ENCODE measurements at places on chromosomes 11 and 22.

GRCh38 chr22:28029201-28029948 lies 110.3 kb upstream of the PITPNB start:
- no peak for DNase-seq

- DNase-seq, result no peak
Measured at GRCh38 chr22:17138513-17138912, 17.4 kb upstream of the TMEM121B start.

GRCh38 chr11:2581151-2581930 lies 118.5 kb downstream of the KCNQ1OT1 start:
- DNase-seq, result no peak

GRCh38 chr11:73991471-73992006 lies 8.9 kb upstream of the UCP2 start:
- no peak for DNase-seq

GRCh38 chr11:110835106-110835505 lies 122.9 kb upstream of the ARHGAP20 start:
- DNase-seq, result no peak

- DNase-seq, result no peak
Measured at GRCh38 chr11:114076921-114077331, 17.4 kb downstream of the ZBTB16 start.

- DNase-seq, result no peak
Measured at GRCh38 chr11:121311373-121311772, 18.8 kb downstream of the SC5D start.

- no peak for DNase-seq
Measured at GRCh38 chr11:83438438-83438837, 152.3 kb upstream of the CCDC90B start.

- no peak for DNase-seq
Measured at GRCh38 chr11:130202818-130203689, 43.5 kb downstream of the ST14 start.

DNA sequence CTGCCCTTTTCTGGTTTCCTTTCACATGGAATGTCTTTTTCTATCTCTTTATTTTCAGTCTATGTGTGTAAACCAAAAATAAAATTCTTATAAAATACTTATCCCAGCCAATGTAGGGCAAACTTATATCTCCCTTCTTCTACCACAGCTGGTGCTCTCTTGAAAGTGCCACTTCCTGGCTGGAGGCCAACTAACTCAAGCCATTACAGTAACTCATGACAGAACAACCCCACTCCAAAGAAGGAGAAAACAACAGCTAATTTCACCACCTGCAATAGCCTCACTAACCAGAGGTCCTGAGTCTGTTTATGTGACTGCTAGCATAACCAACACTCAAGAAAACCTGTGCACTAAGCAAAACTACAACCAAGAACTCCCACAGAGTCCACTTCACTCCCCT lies 74.9 kb upstream of the DBX1 start:
- DNase-seq, result no peak

GRCh38 chr22:37457093-37457893 lies 28.9 kb downstream of the MFNG start:
- DNase-seq, result peak; percentile 84

DNA sequence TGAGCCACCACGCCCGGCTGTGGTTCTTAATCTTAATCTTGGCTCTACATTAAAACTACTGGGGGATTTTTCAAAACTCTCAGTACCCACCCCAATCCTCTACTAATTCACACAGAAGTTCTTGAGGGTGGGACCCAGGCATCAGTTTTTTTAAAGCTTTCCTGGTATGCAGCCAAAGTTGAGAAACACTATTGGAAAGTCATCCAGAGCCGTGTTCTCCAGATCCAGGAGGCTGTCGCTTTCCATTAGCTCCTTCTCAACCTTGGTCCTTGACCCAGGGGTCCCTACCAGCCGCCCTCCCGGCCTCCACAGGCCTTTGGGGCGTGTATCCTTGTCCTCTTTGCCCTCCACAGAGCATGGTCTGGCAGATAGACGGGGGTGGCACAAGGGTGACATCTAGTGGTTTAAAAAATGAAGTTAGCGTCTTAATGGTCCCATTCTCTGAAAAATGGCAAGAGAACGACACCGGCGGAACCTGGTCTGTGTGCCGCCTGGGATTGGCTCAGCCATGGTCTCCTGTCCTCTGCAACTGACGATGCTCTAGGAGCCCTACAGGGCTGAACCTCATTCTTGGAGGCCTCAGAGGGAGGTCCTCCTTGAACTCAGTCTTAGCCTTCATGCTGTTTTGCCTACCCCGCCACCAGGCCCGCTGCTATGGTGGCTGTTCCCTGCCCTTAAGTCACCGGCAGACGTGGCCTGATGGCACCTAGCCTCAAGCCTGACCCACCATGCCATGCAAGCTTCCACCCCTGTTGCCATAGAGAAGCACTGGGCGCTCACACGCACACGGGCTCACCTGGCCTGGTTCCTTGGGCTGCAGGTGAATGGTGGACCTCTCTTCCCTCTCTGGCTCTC lies 152.0 kb upstream of the SYN3 start:
- no peak for DNase-seq

DNA sequence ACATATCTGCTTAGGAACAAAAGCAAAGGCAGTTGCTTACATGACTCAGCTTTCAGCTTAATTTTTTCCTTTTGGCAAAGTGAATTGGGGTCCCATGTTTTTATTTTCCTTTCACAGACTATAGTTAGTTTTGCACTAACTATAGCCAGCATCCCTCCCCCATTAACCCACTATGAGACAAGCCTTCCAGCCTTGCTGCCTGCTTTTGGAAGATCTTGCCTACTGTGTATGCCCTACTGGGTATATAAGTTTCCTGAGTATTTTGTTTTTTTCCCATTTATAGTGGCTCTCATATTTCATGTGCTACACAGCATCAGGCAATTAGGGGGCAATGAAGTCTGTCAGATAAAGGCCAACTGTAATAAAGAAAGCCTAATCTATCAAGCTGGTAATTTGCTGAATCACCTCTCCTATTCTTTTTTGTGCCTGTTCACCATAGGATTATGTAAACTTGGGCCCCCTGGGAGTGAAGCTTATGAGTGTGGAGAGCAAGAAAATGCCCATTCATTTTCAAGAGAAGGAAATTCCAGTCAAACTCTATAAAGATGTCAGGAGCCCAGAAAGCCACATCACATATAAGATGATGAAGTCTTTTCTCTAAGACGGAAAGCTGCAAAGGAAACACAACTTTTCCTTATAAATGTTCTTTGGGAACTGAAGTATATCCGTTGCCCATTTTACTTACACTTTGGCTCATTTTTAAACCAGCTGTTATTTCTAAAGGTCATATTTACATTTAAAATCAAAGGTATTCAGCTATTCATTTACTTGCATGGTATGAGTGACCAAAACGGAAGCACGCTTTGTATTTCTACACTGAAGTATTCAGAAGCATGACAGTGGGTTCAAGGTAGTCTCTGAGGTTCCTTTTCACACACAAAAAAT lies 64.0 kb downstream of the CCDC83 start:
- DNase-seq, result no peak

- DNase-seq, result no peak
Measured at GRCh38 chr11:9029422-9029821, 25.6 kb upstream of the NRIP3 start.

DNA sequence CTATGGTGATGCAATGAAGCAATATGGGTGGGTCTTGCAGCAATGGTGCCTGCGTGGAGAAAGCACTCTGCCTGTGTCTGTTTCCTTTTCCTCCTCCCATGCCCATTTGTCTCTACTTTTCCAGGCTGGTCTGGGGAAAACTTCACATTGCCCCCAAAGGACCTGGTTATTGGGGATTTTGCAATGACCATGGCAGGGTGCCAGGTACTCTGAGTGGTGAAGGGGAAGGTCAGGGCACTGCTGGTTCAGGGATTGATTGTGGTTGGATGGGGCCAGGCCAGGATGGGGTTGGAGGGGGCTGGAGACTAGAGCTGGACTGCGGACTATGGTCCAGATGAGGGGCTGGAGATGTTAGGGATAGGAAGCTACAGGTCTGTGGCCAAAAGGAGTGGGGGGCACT lies 92.1 kb downstream of the INSC start:
- no peak for DNase-seq

DNA sequence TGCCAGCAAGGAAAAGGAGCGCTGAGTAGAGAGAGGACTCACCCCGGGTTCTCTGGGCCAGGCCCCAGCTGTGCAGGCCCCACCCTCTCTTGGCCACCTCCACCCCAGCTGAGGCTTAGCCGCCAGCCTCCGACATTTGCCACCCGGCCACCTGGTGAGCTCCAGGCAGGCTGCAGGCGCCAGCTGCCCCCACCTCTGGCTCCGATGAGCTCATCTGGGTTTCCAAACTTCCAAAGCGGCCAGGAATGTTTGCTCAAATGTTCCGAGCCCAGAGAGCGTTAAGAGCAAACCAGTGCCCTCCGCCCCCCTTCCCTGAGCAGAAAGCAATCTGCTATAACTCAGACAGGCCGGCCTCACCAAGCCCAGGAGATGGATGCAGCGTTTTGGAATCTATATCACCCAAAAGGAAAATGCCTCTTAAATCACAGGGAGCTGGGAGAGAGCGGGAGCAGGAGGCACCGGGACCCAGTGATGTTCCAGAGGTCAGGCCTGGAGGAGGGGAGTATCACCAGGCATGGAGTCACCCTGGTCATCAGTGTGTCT lies 9.1 kb upstream of the MN1 start:
- no peak for DNase-seq

DNA sequence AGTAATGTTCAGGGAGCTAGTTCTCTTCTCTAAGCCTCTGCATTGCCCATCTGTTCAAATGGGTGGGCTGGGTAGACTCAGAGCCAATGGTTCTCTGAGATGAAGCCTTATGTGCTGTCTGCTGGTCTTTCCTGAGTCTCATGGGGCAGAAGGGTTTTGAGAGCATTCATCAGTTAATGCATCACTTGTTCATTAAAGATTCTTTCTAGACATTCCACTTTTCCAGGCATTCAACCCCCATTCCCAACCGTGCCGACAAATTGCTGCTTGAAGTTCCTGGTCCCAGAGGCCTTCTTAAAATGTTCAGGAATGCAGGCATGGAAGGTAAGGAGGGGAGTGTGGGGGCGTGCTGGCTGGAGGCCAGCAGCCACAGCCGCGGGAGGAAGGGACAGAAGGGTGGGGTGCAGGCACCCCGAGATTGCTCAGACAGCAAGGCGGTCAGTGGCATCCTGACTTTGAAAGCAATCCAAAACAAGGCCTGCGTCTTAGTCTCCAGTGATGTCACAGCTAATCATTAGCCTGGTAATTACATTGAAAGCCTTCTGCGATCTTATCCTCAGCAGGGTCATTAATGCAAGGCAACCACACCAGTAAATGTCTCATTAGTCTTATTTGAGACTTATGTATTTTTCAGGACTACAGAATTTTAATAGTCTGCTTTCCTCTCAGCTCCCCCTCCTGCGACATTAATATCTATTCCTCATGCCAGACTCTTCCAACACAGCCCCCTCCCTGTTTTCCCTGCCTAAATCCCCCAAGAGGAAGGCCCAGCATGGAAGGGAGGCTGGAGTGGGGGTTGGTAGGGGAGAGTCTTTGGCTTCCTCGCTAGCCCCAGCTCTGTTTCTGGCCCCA lies 328.8 kb downstream of the MIAT start:
- no peak for DNase-seq

DNA sequence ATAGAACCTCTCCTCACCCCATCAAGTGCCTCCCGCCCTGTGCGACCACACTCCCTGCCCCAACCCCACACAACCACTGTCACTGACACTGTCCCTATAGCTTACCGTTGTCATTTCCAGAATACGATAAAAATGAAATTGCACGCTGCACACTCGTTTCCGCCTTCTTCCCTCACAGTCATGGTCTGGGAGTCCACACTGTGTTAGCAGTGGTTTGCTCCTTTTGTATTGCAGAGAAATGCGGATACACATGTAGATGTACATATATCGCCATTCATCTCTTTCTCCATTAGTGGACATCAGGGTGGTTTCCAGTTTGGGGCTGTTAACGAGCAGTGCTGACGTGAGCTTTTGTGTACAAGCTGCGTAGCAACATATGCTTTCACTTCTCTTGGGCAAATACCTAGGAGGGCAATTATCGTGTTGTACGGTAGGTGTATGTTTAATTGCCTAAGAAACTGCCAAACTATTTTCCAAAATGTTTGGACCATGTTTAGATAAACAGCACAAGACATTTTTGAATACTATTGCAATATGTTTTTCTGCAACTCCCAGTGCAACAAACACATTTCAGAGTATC lies 59.2 kb upstream of the CD5 start:
- no peak for DNase-seq

GRCh38 chr22:23969071-23969470 lies 2.4 kb downstream of the DDTL start:
- DNase-seq, result no peak

DNA sequence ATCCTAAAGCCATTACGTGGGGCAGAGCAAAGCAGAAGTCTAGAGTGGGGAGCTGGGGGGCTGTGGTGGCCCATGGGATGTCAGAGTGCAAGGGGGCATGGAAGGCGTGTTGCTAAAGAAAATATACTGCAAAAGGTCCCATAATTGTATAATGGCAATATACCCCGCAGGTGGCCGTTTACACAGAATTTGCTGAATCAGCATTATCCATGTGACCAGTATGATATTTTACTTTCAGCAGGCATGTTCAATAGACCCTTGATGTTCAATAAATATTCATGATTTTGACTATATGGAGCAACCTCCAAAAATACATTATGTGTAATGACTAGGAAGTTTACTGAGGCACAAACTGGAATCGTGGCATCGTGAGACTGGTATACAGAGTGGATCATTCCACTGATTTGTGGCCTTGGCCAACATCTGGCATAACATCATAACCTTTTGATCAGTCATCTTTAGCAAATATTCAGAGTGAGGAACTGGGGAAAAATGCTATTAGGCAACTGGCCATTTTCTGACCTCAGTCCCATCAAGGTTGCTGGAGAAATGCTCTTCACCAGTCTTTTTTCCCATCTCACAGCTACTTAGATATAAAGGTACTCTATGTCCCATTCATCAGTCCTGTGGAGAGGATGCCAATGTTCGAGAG lies 29.3 kb upstream of the PPP2R1B start:
- DNase-seq, result no peak

DNA sequence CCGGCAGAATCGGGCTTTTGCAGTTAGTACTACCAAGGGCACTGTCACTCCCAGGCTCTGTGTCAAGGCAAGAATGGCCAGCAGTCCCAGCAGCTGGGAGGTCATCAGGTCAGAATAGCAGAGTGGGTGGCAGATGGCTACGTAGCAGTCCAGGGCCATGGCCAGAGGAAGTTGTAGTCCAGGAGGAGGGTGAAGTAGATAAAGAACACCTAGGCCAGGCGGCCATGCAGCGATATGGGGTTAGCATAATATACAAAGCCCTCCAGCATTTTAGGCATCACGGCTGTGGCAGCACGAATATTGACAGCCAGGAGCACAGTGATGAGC lies 52.1 kb downstream of the RRM1 start:
- no peak for DNase-seq

GRCh38 chr22:37051391-37052385 lies at the start of gene KCTD17:
KCTD17 (plus strand) TSS chr22:37051742; CDS start chr22:37051761, 19 bp downstream.
- DNase-seq, result peak; percentile 79

GRCh38 chr11:535210-535518 lies 212 bp downstream of the HRAS start:
- DNase-seq, result peak; percentile 23

- no peak for DNase-seq
Measured at GRCh38 chr11:113446112-113446511, 29.1 kb downstream of the DRD2 start.

All from stimulated activated CD4-positive, alpha-beta T cell treated with anti-CD3 and anti-CD28 coated beads, Interleukin-12 subunit alpha, Interleukin-12 subunit beta, amount 100 ng/mL, for 4 hours (primary cell).